Left ventricle myocardium inferior (tissue), 1 donor: ENCODE measurements at places on chromosomes 2 and 18. TPM values are rescaled to one million over a fixed set of nuclear protein-coding genes. Genes with fewer than 3 reads are reported as not detected.

The FAM228A gene
- 0.11 TPM for total RNA-seq

DNA sequence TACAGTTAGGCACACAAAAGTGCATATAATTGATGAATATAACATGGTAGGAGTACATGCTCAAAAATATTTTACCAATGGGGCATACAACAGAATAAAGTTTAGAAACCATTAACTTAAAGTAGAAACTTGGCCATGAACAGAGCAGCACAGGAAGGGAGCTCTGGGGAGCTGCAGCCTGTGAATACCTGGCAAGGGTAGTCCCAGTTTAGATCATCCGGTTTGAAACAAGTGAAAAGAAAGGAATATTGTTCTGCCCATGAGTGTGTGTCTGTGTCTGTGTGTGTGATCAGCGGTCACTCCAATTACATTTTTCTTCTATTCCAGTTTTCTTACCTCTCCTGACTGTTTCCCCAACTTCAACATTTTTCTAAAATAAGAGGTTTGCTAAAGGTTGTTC lies 233.0 kb downstream of the ALK start:
- DNase-seq: no peak

DNA sequence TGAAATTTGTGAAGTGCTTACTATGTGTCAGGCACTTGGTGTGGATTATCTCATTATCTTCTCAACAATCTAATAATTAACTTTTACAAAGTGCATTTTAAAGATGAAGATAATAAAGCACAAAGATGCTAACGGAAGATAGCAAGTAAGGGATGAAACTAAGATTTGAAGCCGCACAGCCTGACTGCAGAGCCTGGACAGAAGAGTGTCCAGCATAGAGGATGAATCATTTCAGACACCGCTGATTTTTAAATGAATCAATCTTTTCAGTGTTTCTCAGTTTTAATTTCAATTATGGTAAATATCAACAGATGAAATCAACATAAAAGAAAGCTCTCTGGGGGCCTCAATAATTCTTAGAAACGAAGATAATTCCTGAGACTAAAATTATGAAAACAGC lies 24.5 kb upstream of the STAM2 start:
- no peak for DNase-seq

The STARD6 gene
- not detected for total RNA-seq

DNA sequence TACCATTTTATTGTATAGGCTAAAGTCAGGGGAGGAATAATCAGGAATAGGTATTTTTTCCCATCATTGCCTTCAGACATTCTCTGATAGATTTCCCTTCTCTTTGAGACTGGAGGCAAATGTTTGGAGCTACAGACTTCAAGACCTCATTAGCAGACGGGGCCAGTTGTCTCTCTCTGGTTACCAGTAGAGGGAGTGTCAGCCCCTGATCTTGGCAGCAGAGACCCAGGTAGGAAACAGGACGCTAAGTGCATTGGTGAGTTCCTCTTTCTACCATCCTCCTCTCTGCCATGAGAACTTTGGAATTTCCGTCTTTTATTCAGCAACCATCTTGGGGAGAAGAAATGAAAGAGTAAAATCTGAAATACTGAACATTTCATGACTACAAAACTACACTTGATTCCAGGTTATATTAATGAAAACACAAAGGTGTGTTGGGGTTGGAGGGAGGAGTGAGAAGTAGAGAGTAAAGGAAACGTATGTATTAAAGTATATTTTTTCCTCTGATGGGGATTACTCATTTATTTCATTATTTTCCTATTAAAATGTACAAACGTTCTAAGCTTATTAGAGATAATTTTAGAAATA lies 186.2 kb upstream of the GCFC2 start:
- DNase-seq: no peak
